ENCODE measurements at places on chromosomes 1 and 21.

DNA sequence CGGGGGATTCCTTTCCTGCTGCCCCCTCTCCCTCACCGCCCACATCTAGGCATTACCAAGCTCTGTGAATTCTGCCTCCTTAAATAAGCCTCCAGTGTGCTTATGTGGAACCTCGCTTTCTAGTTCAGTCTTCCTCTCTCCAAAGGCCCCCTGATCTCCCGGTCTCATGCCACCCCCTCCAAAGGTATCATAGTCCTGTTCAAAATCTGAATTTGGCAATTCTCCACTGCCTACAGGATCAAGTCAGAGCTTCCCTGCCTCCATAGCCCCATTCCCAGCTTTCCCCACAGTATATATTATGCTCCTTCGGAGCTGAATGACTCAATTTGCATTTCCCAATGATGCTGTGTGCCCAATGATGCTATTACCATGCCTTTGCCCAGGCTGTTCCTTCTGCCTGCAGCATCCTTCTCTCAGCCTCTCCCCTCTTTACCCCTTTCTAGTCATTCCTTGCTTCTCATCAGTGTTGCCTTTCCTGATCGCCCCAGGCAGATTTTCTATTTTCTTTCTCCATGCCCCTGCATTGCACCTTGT, 1.7 kb downstream of the AZIN2 start:
- no peak for DNase-seq

DNA sequence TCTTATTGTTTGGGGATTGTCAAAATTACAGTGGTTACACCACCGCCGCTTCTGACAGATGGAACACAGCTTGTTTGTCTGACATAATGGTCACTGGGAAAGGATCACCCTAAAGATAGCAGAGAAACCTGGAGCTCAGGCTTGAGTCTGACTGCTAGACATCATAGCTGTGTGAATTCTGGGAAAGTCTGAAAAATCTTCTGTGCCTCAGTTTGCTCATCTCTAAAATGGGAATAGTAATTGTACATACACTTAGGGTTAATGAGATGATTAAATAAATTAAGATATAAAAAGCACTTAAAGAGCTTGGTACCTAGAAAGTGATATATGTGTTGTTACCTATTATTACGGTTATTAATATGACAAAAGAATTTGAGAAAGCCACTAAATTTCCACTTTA, 39.7 kb upstream of the NRIP1 start:
- no peak for DNase-seq

GRCh38 chr1:94623560-94624148, 82.1 kb upstream of the F3 start:
- DNase-seq: no peak

- no peak for DNase-seq
Measured at GRCh38 chr1:154822717-154823116, 47.4 kb downstream of the KCNN3 start.

DNA sequence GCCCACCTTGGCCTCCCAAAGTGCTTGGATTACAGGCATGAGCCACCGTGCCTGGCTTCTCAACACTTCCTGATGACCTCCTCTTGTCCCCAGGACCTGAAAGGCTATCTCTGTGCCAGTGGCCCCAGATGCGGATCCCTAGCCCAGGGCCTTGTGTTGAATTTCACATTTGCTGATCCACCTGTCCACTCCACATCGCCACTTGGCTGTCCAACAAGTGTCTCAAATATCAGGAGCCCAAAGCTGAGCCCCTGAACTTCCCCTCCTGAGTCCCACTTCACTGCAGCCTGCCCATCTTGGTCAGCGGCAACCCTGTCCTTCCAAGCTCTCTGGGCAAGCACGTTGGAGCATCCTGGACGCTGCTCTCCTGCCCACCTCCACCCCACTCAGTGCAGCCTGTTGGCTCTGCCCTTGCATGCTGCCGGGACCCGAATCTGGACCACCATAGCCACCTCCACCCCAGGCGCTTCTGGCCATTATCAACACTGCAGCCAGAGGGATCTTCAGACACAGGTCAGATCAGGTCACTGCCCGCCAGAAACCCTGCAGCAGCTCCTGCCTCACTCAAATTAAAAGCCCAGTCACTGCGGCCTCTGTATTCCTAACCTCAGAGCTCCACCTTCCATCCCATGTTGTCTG, 352.5 kb upstream of the VAMP3 start:
- no peak for DNase-seq

- no peak for DNase-seq
Measured at GRCh38 chr1:55888685-55889317, 673.6 kb upstream of the USP24 start.

DNA sequence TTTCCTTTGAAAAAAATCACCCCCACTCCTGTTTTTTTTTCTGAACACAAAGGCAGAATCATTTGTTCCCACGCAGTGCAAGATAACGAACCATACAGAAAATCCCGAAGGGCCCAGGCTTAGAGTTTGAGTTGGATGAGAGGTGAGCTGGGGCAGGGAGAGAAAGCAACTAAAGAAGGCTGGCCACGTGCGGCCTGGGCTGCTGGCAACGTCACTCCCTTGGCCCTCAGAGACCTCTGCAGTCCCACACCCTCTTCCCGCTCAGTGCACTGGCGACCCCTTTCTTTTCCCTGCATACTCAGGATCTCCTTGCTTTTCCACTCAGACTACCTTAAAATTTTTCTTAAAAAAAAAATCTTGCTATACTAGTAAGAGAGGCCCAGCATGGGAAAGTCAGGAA, 28.2 kb upstream of the CRNN start:
- DNase-seq: no peak

- DNase-seq: peak; percentile 72
Measured at GRCh38 chr1:76074321-76075187, at the start of gene ST6GALNAC3. TSS of gene ST6GALNAC3 (plus strand) at chr1:76074746.

- no peak for DNase-seq
Measured at GRCh38 chr21:35099310-35099709, 50.2 kb upstream of the RUNX1 start.

- DNase-seq: no peak
Measured at GRCh38 chr1:12669529-12670068, 25.7 kb downstream of the AADACL4 start.

DNA sequence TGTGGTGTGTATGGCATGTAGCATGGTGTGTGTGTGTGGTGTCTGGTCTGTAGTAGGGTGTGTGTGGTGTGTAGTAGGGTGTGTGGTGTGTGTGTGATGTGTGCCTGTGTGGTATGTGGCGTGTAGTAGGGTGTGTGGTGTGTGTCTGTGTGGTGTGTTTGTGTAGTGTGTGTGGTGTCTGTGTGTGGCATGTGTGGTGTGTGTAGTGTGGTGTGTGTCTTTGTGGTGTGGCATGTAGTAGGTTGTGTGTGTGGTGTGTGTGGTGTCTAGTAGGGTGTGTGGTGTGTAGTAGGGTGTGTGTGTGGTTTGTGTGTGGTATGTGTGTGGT, 85.5 kb downstream of the SYT2 start:
- no peak for DNase-seq

- DNase-seq: no peak
Measured at GRCh38 chr1:201362906-201363305, 14.6 kb downstream of the TNNT2 start.
